Thyroid gland (tissue), 4 donors: ENCODE measurements at places on chromosomes 7 and 10.

DNA sequence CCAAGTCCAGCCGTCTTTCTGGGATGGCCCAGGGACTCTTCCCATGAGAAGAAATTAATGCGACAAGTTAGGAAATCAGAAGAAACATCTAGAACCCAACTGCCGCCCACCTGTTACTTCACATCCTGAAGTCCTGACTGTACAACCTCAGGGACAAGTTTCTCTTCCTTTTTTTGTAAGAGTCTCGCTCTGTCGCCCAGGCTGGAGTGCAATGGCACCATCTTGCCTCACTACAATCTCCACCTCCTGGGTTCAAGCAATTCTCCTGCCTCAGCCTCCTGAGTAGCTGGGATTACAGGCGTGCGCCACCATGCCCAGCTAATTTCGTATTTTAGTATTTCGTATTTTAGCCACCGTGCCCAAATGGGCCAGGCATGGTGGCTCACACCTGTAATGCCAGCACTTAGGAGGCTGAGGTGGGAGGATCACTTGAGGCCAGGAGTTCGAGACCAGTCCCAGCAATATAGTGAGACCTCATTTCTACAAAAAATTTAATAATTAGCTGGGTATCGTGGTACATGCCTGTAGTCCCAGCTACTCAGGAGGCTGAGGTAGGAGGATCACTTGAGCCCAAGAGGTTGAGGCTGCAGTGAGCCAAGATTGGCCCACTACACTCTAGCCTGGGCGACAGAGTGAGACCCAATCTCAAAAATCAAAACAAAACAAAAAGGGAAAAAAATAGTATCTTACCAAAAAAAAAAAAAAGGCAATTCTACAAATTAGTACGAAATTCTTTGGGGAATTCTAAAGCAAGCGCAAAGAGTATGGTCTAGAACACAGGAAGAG lies 20.8 kb downstream of the LAT2 start:
- no peak for DNase-seq

DNA sequence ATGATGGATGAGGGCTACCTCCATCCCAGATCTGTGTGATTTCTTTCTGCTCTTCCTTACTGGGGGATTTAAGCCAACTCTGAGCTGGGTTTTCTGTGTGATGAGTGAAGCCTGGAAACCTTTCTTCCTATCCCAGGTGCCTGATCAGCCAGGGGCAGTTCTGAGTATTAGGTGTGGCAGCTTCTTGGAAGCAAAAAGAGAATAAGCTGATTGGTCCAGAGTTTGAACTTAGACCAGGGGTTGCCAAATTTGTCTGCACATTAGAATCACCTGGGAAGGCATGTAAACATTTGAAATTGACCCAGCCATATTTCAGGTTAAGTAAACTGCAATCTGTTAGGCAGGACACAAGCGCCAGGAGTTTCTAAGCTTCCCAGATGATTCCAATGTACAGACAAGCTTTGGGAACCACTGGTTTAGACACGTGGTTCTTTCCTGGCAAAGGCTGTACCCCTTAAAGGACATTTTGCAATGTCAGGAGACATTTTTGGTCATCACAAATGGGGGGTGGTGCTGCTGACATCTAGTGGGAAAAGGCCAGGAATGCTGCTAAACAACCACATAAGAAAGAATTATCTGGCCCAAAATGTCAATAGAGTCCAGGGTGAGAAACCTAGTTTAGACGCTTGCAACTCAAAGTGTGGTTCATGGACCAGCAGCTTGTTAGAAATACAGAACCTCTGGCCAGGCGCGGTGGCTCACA lies 160.5 kb upstream of the GHITM start:
- DNase-seq = no peak

DNA sequence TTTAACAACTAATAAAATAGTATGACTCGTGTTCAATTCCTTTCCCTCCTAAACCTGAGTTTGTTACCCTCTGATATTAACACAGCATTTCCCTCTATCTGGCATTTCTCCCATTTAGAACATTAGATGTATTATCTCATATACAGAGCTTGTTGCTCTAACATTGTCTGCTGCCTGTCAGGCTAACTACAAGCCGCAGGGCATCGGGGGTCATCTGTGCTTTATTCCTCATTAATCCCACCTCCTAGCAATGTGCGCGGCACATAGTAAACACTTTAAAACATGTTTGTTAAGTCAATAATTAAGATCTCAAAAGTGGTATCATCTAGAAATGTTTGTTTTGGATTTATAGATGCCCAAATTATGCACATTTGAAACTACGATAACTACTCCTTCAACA lies 52.9 kb upstream of the NEBL start:
- DNase-seq = no peak

- DNase-seq = no peak
Observed at GRCh38 chr10:93152136-93152535, 78.4 kb downstream of the CYP26A1 start.

DNA sequence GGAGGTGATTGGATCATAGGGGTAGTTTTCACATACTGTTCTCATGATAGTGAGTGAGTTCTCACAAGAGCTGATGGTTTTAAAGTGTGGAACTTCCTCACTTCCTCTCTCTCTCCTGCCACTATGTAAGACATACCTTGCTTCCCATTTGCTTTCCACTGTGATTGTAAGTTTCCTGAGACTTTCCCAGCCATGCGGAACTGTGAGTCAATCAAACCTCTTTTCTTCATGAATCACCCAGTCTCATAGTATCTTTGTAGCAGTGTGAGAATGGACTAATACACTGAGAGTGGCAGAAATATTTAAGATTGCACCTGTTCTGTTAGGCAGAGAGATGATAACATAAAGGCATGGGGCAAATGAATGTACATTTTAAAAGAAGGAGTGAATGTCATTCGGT lies 507.8 kb downstream of the SORCS3 start:
- no peak for DNase-seq

DNA sequence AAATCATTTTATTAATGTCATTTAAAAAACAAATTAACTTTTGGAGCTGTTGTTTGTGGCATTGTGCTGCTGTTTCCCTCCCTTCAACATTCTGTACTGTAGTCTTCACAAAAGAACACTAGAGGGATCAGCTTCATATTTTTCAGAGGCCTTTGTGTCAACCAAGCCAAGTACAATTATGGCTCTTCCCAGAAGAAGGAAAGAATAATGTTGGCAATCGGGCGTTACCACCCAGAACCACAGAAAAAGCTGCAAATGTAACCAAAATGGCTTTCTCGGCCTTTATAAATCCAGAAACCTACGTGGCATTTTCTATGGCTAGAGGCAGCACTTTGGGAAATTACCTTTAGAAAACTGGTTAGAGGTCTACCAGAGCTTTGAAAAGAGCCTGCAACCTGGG lies 98.8 kb upstream of the COL1A2 start:
- DNase-seq = no peak

DNA sequence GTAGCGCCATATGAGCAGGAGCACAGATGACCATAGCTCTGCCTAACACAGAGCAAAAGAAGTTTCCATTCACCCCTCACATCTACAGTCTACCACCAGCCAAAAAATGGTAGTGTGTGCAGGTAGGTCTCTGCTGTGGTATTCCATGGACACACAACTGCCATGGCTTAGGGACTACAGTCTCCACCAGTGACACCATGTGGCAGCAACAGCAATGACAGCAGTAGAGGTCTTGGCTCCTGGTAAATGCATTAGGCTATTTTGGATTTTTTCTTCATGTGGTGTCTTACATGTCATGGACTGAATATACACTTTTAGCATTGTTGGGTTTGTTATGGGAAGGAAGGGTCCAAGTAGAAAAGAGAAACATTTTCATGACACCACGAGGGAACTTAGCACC lies 70.1 kb upstream of the CABCOCO1 start:
- no peak for DNase-seq

- no peak for DNase-seq
Observed at GRCh38 chr10:98312822-98313221, 44.8 kb upstream of the LOXL4 start.

DNA sequence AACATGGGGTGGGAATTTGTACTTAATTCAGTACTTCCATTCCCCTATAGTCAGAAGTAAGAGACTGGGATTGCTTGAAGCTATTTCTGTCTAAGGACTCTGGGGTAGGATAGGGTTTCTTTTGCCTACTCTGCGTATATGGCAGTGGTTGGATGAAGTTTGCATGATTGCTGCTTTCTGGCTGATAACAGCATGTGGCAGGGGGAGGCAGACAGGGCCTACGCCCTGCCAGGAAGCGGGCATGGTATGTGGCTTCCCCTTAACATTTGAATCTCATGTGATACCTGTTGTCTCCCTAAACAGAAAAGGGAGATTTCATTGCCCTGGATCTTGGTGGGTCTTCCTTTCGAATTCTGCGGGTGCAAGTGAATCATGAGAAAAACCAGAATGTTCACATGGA lies 57.1 kb downstream of the TACR2 start:
- no peak for DNase-seq
